ENCODE measurements at places on chromosomes 1 and 21.
A peak's percentile ranks its signal among the peaks of the same experiment; 100 is the strongest.

DNA sequence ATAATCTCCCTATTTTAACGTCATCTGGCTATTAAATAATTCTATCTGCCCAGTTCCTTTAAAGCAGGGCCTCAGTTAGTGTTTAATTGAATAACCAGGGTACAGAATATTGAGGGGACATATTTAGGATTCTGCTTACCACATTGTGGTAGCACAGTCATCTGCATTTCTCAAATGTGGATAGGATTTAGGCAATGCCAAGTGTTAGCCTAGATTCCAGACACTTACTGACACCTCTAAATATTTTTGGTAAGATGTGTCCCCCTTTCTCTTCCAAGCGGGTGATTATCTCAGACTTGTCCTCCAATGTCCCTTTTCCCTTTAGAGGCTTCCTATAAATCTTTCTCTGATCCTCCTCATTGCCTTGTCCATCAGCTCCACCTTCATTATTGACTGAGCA lies 160.8 kb upstream of the HOOK1 start:
- no peak for DNase-seq

GRCh38 chr1:53410701-53411100 lies 48.5 kb upstream of the DMRTB1 start:
- DNase-seq, result no peak

- DNase-seq, result no peak
Measured at GRCh38 chr1:208068407-208068806, 157.5 kb upstream of the CD34 start.

GRCh38 chr1:63316984-63317816 lies 5.2 kb upstream of the FOXD3 start:
- DNase-seq, result no peak

GRCh38 chr1:91712981-91713841 lies 172.7 kb downstream of the TGFBR3 start:
- DNase-seq, result no peak

DNA sequence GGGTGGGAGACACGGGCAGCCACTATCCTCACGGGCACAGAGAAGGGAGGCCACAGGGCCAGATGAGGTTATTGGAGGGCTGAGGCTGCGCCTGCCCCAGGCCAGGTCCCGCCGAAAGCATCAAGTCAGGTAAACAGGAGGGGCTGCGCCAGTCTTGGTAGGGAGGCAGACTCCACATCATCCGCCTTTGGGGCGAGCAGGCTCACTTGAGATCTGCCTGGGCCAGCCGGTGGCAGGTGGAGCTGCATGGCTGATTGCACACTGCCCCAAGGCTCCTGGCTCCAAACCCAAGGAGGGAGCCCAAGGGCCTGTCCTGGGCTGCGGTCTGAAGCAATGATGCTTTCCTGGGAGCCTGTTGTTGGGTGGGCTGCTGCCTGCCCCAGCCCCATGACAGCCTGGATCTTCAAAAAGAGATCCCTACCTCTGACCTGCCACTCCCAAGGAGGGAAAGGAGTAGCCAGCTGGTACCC lies 4.6 kb downstream of the SMIM1 start:
- no peak for DNase-seq

- no peak for DNase-seq
Measured at GRCh38 chr1:84089867-84090266, 54.2 kb upstream of the PRKACB start.

GRCh38 chr1:2460203-2460602 lies 15.9 kb upstream of the PLCH2 start:
- no peak for DNase-seq

DNA sequence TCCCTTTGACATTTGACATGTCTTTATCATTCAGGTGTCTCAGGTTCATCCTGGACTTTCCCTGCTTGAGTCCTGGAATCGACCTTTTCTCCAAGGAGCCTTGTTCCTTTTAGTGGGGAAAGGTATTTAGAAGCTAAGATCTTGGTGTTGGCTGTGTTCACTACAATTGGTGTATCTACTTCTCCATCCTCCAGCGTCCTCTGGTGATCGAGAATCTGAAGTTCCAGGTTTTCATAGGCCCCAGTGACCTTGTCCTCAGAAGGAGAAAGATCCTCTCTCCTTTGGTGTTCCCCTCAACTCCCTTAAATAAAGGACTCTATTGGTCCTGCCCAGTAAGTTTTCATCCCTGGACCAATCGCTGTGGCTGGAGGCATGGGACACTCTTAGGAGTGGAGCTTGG lies 22.1 kb downstream of the MROH7 start:
- DNase-seq, result no peak

DNA sequence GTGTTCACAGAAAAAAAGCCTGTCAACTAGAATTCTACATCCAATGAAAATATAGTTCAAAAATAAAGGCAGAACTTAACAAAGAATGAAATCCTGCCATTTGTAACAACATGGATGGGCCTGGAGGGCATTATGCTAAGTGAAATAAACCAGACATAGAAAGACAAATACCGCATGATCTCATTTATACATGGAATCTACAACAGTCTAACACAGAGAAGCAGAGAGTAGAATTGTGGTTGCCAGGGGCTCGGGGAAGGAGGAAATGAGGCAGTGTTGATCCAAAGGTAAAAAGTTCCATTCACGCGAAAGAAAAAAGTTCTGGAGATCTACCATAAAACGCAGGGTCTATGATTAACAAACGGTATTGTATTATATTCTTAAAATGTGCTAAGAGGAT lies 282.6 kb downstream of the MRPL39 start:
- DNase-seq, result no peak

DNA sequence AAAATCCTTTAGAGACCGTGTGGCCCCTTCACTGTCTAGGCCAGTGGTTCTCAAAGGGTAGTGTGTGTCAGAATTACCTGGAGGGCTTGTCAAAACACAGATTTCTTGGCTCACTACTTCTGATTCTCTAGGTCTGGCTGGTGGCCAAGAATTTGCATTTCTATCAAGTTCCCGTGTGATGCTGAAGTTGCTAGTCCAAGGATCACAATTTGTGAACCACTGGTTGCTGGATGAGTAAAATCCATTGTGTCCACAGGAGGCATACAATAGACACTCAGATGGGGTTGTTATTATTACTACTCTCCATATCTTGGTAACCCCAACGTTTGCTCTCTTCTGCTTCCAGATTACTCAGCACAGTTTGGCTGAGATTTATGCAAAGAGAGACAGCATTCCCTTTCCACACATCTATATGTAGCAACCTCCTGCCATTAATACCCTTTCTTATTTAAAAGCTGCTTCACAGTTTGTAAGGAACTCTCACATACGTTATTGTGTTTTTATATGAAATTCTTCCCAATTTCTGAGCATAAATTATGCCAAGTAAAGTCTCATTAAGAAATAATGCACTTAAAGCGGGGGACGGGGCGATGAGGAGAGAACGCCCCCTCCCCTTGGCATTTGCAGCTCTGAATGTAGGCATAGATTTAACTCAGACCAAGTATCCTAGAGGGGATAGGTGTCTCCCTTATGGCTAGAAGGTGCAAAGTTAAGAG lies 720 bp upstream of the TMCC2 start:
- peak; percentile 24 for DNase-seq

DNA sequence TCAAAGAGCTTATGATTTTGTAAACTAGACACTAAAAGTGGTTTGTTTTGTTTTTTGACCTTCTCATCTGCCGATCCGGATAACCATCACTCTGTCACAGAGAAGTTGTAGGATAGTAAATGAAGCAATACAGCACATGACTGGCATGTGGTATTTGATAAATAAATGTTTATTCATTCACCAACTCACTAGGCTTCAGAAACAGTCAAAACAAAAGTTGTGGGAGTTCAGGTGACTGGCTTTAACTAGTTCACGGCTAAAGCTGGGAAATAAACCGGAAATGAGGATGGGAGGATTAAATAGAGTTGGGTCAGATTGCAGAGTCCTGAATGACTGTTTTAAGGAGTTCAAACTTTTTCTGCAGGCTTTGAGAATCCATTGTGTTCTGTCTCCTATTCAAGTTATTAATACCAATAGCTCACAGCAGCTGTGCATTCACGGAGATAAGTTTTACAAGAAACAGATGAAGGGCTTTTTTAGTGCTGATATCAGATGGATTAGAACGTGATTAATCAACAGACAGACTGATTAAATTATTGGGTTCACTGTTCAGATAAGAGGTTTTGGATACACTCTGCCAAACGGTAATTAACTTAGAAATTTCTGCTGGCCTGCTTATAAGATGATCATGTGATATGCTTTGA lies 463.3 kb downstream of the DPYD start:
- DNase-seq, result no peak

- DNase-seq, result peak; percentile 22
Measured at GRCh38 chr1:31739346-31739745, 24.8 kb downstream of the ADGRB2 start.

DNA sequence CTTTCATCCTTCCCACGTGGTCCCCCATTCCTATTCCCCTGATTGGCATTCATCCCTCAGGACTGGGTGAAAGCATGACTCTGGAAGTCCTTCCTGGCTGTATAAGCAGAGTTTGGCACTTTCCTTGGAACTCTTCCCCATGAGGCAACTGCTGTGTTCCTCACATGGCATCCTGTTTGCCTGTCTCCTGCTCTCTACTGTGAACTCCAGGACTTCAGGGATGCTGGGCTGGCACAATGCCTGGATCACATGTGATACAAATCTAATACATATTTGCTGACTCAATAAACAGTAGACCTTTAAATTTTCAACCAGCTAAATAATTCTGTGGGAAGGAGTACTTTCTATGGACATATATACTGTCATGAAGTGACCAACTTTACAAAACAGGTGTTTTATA lies 46.8 kb upstream of the EDEM3 start:
- no peak for DNase-seq

- DNase-seq, result no peak
Measured at GRCh38 chr1:209455661-209456358, 127.7 kb upstream of the CAMK1G start.

DNA sequence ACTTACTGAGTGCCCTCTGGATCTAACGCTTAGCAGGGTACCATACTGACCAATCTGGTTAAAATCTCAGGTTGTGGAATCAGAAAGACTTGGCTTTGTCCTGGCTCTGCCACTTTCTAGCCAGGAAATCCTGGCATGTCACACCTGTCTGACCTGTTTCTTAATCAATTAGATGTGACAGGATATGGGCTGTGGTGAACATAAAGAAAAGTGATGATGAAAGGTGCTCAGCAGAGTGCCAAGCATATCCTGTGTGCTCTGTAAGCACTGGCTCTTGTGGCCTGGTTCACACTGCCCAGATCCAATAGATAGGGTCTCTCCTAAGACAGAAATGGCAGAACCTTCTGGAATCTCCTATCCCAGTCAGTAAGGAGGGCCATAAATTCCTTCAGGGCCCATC lies 53.9 kb downstream of the PHC2 start:
- DNase-seq, result peak; percentile 22

DNA sequence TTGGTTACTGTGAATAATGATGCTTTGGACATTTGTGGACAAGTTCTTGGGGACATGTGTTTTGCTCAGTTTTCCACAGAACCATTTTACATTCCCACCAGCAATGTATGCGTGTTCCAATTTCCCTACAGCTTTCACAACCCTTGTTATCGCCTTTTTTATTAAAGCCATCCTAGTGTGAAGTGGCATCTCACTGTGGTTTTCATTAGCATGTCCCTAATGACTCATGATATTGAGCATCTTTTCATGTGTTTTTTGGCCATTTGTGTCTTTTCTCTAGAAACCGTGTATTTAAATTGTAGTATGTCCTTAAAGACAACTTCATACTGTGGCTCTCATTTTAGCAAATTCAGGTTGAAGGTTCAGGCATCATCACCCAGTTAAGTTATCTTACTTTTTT lies 132.1 kb downstream of the TGFBR3 start:
- peak; percentile 66 for DNase-seq

DNA sequence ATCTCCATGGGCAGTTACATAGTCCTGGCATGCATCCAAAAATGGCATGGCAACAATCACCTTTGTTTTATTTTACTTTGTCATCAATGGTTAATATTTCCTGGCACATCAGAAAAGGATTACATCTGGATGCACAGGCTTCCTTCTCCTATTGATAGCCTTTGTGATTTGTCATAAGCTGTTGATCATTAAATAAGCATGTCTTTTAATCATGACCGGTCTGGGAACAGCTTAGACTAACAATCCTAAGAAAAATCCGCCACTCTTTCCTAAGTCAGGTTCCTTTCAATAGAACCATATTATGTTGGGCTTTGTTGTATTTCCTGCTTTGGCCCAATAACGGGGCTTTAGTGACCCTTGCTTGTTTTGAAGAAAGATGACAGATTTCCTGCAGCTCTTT lies 330.6 kb downstream of the DUSP10 start:
- no peak for DNase-seq

- no peak for DNase-seq
Measured at GRCh38 chr1:233240829-233241682, 54.5 kb downstream of the PCNX2 start.

DNA sequence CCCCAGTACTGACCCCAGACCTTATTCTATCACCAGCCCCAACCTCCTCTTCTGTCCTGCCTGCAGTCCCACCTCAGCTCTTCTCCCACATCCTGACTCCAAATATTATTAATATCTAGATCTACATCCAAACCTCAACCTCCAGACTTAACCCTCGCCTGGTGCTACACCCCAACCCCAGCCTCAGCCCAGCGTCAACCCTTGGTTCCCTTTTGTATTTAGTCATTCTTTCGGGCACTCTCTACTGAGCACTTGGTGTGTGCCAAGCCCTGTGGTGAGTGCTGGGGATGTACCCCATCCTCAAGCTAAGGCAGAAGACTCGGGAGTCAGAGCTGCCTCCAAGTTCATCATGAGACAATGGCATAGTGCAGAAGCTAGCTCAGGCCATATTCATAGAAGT lies 1.1 kb downstream of the SHISAL2A start:
- DNase-seq, result no peak

GRCh38 chr1:209651138-209651587 lies 1.1 kb downstream of the LAMB3 start:
- DNase-seq, result no peak

GRCh38 chr1:153961421-153961820 lies 1.9 kb downstream of the SLC39A1 start:
- no peak for DNase-seq

- DNase-seq, result no peak
Measured at GRCh38 chr1:54571326-54571725, 23.3 kb downstream of the ACOT11 start.

- DNase-seq, result no peak
Measured at GRCh38 chr21:28332796-28333195, 659.9 kb downstream of the LTN1 start.

GRCh38 chr1:119910618-119911017 lies 14.3 kb upstream of the ADAM30 start:
- DNase-seq, result no peak

DNA sequence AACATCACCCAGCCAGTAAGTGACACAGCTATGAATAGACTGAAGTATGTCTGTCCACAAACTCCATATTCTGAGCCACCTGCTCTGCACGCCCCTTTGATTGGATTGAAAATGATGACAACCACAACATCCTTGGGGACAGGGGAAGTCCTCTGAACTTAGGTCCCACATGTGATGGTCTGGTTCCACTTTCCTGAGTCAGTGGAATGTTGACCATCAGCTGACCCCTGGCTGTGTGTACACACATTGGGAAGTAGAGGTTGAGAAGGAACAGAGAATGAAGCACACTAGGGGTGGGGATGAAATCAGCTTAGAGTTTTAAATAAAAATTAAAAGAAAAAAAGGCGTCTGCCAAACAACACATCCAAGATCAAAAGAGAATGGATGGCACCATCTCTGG lies 8.0 kb upstream of the DISP3 start:
- no peak for DNase-seq
